Activated naive CD4-positive, alpha-beta T cell treated with anti-CD3 and anti-CD28 coated beads, Interleukin-2, amount 10 ng/mL, durations not matched to agents 7 days and 5 days (primary cell): ENCODE measurements at places on chromosomes 13 and 19.

- H3K4me3 ChIP-seq, result no peak overlapping the region
- no peak overlapping the region for H3K27ac ChIP-seq
- DNase-seq, result no peak
- no peaks in the 10 kb centered on the region for H3K36me3 ChIP-seq
- no peaks in the 10 kb centered on the region for H3K4me1 ChIP-seq
Measured at GRCh38 chr13:58953638-58954037, 1210.1 kb downstream of the DIAPH3 start.

- DNase-seq, result no peak
- no peak overlapping the region for H3K4me3 ChIP-seq
- H3K27ac ChIP-seq, result no peak overlapping the region
- no peaks in the 10 kb centered on the region for H3K27me3 ChIP-seq
- no peaks in the 10 kb centered on the region for H3K36me3 ChIP-seq
- no peaks in the 10 kb centered on the region for H3K4me1 ChIP-seq
Measured at GRCh38 chr13:94400874-94401273, 78.6 kb downstream of the DCT start.

GRCh38 chr19:4534836-4535658 lies at the start of gene PLIN5:
TSS of gene PLIN5 (minus strand) at chr19:4535224. CDS start at chr19:4534074, 1,150 bp downstream.
- peaks cover 5% of the 10 kb centered on the region for H3K4me1 ChIP-seq
- peaks cover 76% of the 10 kb centered on the region for H3K27me3 ChIP-seq
- no peaks in the 10 kb centered on the region for H3K36me3 ChIP-seq
- no peak within 1 kb of the TSS for H3K4me3 ChIP-seq
- no peak within 1 kb of the TSS for H3K27ac ChIP-seq

DNA sequence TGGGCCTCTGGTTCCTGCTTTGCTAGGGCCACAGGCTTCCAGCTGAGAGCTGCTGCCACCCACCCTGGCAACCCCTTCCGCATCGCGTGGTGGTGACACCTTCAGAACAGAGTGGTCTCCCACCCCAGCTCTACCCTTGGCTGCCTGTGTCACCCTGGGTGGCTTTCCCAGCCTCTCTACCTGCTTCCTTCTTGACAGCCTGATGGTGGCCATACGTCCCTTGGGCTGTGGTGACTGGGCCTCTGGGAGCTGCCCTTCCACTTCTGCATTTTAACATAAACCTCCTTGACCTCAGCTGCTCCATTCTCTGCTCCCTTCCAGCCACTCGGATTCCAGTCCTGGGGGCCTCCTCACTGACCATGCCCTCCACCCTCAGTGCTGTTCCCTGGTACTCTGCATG lies 17.0 kb downstream of the PAK4 start:
- H3K4me1 ChIP-seq, result no peaks in the 10 kb centered on the region
- no peak for DNase-seq
- H3K27me3 ChIP-seq, result no peaks in the 10 kb centered on the region
- no peak overlapping the region for H3K4me3 ChIP-seq

DNA sequence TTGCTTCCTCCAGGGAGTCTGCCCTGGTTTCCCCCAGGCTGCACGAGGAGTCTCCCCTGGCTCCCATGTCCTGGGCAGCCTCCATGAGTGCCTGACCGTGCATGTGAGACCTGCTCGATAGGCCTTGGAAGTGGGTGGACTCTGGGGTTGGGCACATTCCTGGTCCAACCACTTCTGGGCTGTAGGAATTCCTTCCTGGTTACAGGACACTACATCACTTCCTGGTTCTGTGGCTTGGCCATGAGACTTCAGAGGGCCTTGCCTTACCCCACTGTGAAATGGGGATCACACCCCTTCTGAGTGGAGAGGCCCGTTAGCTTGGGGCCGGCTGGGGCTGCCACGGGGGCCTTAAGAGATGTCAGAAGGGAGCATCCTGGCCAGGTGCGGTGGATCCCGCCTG lies 4.0 kb upstream of the ZNF628 start:
- H3K27ac ChIP-seq, result no peak overlapping the region
- H3K4me1 ChIP-seq, result peaks cover 12% of the 10 kb centered on the region
- H3K27me3 ChIP-seq, result peaks cover 17% of the 10 kb centered on the region
- no peak for DNase-seq

GRCh38 chr19:30074096-30074495 lies 132.1 kb downstream of the URI1 start:
- H3K36me3 ChIP-seq, result no peaks in the 10 kb centered on the region
- H3K4me3 ChIP-seq, result no peak overlapping the region
- H3K27ac ChIP-seq, result no peak overlapping the region
